Posterior vena cava (tissue), 2 donors: ENCODE measurements at places on chromosomes 12 and 14. TPM values are rescaled to one million over a fixed set of nuclear protein-coding genes. Genes with fewer than 3 reads are reported as not detected.

The PZP gene
- total RNA-seq, result 0.42 TPM

GRCh38 chr14:104246401-104247335 is 108.3 kb downstream of the KIF26A start:
- peak; percentile 47 for DNase-seq

GRCh38 chr12:3740480-3741231 is 12.3 kb downstream of the CRACR2A start:
- no peak for DNase-seq

GRCh38 chr12:54840244-54840865 is 14.0 kb upstream of the MUCL1 start:
- no peak for DNase-seq

DNA sequence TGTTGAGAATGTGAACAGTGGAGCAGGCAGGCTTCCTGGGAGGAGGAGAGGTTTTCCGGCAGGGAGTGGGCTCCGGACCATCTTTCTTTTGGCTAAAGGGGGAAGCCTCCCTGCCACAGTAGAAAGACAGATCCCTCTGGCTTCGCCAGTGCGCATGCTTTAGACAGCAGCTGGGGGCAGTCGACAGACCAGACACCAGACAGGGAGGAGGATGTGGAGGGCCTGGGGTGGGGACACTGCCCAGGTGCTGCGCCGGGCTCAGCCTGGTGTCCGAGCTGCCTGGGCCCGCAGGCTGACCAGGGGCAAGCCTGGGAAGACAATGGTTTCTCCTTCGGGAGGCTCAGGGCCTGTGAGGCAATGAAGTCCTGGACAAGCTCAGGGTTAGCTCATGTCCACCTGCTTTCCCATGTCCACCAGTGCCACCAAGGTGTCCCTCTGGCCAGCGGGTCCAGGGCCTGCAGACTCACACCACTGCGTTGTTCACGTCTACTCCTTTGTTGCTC is 67.3 kb downstream of the PRIMA1 start:
- peak; percentile 66 for DNase-seq
